ENCODE measurements at places on chromosomes 7 and 10. TPM values are rescaled to one million over a fixed set of nuclear protein-coding genes. Genes with fewer than 3 reads are reported as not detected.

- DNase-seq = peak; percentile 49
Measured at GRCh38 chr10:114541081-114541796, 116.8 kb downstream of the ABLIM1 start.

Gene PRKCQ
- 0.21 TPM for polyA plus RNA-seq

DNA sequence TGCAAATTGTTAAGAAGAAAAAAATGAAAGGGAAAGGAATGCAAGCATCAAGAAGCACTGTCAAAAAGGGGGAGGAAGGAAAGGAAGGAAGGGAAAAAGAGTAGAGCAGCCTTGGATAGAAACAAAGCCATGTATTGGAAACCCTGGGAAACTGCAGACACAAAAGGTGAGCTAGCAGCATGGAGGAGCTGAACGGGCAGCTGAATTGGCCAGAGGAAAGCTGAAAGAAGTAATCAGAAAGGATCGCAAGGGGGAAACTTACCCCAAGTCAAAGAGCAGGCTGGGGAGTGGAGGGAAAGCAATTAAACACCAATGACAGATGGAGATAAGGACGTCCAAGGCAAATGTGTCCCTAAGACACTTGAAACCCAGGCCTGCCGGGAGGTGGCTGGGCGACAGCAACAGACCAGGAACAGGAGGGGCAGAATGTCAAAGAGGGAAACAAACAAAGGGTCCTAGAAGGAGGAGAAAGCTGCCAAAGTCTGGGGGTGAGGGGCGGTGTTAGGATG lies 93.8 kb upstream of the SVIL start:
- no peak for DNase-seq

Gene OR2A1
- polyA plus RNA-seq = 0.22 TPM

DNA sequence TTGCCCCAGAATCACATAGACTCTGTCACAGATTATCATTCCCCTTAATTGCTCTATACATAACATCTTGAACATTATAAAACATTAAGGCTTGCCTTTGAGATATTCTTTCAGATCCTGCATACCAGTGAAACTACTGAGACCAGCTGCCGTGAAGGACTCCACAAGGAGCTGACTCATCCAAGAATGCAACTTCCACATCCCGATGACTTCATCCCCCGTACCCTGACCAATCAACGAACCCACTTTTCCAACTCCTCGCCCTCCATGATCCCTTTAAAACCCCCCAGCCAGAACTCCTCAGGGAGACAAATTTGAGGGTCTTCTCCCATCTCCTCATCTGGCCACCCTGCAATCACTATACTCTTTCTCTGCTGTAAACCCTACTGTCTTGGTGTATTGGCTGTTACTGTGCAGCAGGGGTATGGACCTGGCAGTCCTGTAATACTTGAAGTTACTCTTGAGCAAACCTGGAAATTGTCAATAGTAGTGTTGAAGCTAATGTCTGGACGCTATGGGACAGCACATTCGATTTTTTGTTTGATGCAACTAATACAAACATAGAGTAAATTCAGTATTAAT lies 49.8 kb downstream of the HTR5A start:
- DNase-seq = no peak

GRCh38 chr10:112775892-112776674 lies 174.0 kb upstream of the TCF7L2 start:
- DNase-seq = no peak

DNA sequence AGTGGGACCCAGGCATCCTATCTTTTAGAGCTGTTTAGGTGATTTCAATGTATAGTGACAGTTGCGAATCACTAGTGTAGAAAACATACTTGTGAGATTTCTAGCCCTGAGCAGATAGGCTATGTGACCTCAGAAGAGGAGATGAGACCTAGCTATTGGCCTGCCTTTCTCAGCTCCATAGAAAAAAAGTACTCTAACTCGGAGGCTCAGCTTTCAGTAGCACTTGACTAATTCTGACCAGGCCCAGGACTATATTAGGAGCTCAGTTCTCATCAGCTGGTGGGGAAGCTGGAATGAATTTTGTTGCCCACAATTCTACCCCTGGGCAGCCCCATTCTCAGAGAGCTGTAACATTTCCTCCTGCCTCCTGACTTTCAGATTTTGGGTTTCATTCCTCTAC lies 179.9 kb upstream of the NAMPT start:
- DNase-seq = no peak

- DNase-seq = no peak
Measured at GRCh38 chr7:39624935-39625694, 1.7 kb downstream of the RALA start.

Gene AKR1D1
- 8.1 TPM for polyA plus RNA-seq

DNA sequence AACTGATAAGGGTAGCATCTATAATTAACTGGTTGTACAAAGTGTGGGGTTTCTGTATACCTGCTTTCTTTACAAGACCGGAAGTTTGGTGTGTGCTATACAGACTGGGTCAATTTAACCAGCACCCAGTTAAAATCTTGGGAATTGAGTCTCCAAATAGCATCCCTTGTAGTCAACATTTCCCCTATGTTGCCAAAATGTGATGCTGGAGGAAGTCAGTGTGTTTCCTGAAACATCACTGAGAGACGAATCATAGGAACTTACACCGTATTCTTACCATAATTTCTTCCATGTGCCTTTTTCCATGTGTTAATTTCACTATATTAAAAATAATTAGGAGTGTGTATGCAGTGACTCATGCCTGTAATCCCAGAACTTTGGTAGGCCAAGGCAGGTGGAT lies 1.7 kb downstream of the AKR1C4 start:
- DNase-seq = no peak

DNA sequence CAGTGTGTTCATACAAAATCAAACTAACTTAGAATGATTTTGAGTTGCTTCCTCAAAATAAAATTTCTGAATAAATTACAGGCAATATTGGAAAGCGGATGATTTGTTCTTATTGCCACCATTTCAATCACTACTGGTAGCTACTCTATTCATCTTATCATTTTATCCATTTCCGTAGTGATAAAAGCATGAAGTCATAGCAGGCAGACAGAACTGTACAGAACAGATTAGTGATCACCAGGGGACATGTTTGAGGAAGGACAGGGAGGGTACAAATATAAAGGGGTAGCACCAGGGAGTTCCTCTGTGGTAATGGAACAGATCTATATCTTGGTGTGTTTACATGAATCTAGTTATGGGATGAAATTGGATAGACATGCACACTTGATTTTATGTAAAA lies 138.5 kb downstream of the WNT2 start:
- DNase-seq = no peak

- DNase-seq = no peak
Measured at GRCh38 chr7:75537731-75538130, 45.6 kb downstream of the SPDYE5 start.

DNA sequence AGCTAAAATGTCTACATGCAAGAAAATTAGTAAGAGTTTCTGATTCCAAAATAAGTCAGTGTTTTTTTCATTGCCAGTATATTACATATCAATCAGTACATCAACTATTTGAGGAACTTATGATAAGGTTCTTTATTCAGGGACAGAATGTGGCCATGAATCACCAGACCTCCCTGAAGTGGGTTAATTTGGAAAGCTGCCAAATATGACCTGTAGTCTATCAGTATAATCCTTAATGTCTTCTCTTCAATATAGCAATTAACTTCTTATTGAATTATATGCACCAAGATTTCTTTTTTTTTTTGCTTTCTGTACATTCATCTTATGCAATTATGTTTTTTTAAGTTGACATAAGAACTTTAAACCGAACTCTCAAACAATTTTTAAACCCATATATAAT lies 714.5 kb upstream of the POT1 start:
- DNase-seq = no peak

DNA sequence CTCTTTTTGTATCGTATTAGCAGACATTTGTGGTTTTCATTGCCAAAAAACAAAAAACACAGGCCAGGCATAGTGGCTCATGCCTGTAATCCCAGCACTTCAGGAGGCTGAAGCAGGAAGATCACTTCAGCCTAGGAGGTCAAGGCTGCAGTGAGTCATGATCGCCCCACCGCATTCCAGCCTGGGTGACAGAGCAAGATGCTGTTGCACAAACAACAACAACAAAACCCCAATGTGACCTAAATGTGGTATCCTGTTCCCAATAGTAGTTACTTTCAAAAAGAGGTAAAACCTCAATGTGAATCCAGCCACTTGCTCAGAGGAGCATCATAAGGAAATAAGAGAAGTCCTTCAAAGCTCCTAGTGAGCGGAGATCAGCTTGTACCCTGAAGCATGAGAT lies 45.8 kb upstream of the SKAP2 start:
- no peak for DNase-seq

DNA sequence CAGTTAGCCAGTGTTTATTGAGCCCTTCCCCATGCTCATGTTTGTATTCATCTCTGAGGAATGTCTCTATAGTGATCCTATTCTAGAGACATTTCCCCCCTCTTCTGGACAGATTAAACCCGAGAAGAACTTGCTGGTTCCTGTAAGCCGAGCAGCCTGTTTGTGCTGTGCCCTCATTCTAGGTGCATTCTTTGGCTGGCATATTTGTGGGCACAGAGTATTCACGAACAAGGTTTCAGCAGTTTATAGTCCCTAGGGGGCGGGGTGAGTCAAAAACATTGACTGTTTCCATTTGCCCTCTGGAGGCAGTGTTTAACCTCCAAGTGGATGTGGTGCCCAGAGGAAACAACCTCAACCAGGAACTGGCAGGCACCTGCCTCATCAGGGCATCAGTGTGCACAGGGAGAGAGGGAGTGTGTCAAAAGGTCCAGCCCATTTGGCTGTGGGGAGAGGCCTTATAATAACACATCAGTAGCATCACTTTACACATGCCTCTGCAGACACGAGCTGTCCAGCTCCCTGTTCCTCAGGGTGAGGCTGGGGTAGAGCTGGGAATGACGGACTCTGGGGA lies 273.3 kb upstream of the LRGUK start:
- DNase-seq = peak; percentile 31

Gene NRBF2
- polyA plus RNA-seq = 40.8 TPM

- DNase-seq = no peak
Measured at GRCh38 chr7:147296986-147297385, 1180.4 kb downstream of the CNTNAP2 start.

DNA sequence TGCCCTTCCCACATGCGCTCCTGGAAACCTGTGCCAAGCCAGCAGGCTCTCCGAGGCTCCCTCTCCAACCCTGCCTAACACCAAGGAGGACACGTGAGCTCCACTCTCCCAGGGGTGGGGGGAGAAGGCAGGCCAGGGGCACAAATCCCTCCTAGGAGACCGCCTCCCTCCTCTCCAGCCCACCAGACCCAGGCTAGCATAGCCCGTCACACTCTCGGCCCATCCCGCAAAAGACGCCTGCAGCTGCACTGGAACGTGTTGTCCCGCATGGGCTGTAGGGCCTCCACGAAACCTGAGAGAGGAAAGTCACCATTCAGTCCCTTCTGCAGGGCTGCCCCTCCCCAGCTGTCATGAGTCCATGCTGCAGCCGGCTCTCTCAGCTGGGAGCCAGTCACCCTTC lies 126.3 kb downstream of the MAD1L1 start:
- no peak for DNase-seq

Gene SCD
- polyA plus RNA-seq = 213 TPM

All from hepatocyte (in vitro differentiated cells).